ENCODE measurements at places on chromosomes 2 and 18.

DNA sequence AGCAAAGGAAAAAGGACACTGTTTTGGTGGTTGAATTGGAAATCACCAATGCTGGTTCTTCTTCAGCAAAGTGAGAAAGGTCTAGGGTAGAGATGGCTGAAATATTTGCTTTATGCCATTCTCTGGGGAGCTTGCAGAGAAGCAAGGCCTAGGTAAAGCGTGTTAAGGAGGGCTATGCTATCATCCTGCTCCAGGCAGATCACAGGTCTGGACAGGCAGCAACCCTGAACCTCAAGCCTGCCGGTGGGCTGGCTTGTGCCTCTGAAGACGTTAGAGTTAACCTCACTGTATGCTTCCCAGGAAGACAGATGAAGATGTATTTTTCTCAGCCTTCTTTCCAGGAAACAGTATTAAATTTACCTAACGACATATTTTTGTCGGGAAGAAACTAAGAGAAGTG, 138.5 kb upstream of the LYPD6 start:
- no peak for DNase-seq

DNA sequence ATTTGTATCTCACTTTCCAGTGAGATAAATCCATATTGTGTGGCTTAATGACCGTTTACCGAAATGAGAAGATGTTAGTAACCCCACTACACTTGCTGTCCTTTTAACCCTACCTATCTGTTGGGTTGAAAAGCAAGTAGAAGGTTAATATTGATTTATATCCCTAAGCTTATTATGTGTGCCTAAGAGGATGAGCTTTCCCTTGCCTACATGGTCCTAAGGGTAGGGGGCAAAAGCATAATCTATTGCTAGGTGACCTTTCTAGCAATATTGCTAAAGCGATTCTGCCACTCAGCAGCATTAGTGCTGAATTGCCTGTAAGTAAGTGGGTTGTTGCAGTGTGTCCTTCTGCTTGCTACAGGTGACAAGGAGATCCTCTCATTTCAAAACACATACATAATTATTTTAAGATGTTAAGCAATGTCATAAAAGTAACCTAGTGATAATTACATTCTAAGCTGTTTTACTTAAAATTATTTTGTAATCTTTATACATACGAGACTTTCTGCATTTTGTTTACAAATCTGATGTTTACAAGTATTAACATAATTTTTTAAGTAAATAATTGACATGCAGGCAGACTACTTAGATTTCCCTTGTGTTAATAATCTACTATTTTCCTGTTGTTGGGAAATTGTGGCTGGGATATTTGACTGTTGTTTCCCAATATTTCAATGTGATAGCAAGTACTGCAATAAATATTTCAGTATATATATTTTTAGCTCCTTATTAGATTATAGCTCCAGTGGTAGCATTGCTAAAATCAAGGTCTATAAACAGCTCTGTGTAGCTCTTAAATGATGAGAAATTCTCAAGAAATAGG, 49.1 kb upstream of the CABYR start:
- no peak for DNase-seq

GRCh38 chr2:34789169-34789568, 1190.1 kb upstream of the FAM98A start:
- DNase-seq = no peak

GRCh38 chr2:230721712-230722111, 9.1 kb downstream of the CAB39 start:
- no peak for DNase-seq

GRCh38 chr2:154092571-154092970, 220.8 kb downstream of the GALNT13 start:
- no peak for DNase-seq

GRCh38 chr18:77173275-77174030, 40.9 kb upstream of the MBP start:
- DNase-seq = no peak

DNA sequence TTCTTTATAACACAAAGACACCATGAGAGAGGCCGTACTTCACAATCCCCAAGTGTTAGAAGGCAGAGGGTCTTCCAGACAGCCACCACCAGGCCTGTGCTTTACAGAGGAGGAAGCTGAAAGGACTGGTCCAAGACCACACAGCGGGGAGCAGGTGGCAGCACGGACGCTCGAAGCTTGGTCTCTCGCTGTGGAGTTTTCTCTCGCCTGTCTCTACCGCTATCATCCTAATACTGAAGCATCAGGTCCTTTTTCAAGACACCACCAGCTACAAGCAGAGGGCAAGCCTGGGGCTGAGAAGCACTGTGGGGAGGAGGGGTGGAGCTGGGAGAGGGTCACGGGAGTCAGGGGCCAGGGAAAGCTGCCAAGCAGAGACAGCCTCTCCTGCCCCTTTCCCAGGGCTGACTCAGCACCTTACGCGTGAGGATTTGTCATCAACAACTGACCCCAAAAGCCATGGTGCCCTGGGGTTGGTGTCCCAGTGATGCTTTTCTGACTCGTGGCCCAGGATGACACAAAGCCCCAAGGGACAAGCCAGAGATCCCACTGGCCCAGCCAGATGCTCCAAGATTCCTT, 31.9 kb upstream of the FOSL2 start:
- DNase-seq = no peak

- no peak for DNase-seq
Observed at GRCh38 chr2:9705196-9705595, 74.4 kb upstream of the YWHAQ start.

- DNase-seq = no peak
Observed at GRCh38 chr2:100964222-100964621, 37.9 kb upstream of the RPL31 start.

DNA sequence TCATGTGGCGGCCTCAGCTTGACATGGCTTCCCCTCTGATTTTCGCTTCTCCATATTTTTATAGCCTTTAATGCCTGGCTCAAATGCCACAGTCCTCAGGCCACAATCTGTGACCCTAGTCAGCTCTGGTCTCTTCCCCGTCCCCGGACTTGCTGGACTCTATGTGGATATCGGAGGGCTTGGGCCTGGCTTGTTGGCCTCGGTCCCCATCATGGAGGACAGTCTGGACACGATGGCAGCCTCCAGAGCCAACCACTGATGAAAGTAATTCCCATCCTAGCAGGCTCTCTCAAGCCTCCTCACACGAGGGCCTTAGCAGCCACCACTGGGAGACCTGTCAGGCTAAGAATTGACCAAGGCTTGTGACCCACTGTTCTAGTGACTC, 61.6 kb downstream of the LPIN1 start:
- DNase-seq = no peak

GRCh38 chr18:11663439-11664029, 25.5 kb upstream of the GNAL start:
- no peak for DNase-seq

DNA sequence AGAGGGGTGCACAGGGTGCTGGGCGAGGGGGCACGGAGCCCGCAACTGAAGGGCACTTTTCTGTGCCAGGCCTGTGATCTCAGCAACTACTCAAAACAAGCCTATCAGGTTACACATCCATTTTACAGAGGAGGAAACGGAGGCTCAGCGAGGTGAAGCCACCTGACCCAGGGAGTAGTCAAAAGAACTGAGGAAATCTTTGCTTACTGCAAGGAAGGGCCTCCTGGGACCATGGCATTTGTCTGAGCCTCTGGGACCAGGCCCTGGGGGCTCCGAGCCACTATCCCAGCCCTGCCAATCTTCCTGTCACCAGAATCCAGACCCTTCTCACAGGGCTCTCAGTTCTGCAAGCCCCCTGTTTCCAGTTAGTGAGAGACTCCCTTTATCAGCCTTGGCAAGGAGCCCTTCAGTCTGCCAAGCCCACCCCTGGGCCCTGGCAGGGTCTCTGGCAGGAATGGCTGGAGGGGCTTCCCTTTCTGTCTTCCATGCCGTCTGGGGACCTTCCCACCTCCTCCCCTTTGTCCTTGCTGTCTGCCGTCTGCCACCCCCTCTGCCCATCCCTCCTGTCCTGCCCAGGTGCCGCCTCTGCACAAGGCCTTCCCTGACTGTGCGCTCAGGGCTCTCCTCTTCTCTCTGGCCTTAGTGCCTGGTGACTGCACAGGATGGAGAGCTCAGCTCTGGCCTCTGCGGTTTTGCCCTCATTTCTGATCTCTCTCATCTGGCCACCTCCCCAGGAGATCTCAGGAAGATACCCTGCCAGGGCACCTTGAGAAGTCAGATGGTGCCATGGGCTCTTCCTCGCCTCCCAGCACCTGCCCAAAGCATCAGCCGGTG, 194.7 kb upstream of the GLI2 start:
- DNase-seq = no peak

DNA sequence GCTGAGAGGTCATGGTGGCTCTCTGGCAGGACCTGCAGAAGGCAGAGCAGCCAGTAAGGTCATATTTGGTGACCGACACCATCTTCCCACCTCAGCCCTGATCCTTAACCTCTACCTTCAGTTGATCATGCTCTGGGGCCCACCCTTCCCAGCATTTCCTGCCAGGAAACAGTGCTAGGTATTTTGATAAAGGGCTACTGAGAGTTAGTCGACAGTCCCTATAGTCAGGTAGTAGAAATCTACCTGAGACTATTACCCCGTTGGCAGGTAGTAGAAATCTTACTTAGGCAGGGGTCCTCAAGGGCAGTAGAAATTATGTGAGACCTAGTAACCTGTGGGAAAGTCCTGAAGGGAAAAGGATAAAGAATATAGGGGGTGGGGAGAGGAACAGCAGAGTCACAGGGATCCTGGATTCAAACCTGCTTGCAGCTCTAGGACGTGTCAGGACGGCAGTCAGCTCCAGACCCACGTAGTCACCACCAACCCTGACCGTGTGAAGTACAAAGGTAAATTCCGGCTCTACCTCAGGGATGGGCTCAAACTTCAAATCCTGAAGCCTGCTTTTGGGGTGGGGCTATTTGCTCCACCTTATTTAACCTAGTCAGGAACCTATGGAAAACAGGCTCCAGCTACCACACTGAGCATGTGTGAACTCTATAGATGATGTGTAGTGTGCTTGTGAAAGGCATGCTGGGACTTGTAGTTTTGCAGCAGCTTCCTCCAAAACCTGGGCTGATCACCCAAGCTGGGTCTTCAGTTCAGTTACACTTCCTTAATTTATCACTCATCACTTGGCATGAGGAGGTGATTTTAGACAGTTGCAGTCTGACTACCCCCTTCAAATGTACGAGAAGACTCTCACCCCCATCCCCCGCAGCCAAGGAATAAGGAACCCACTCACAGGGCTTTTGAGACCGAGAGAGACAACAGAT, at the start of gene DQX1:
Gene DQX1 (minus strand): TSS at position 515 of the 932 bp plus-strand sequence. CDS start 502 bp downstream, at position 13.
- no peak for DNase-seq

Data from RWPE2 (cell line).